ENCODE measurements at places on chromosomes 4 and X. TPM values are rescaled to one million over a fixed set of nuclear protein-coding genes. Genes with fewer than 3 reads are reported as not detected.

AMOT gene
- 3.3 TPM for polyA plus RNA-seq

ZNF330 gene
- 32.4 TPM for polyA plus RNA-seq

GABRQ gene
- polyA plus RNA-seq: not detected

AMMECR1 gene
- polyA plus RNA-seq: 5.4 TPM

TSPAN7 gene
- polyA plus RNA-seq: not detected

IL9R gene
- polyA plus RNA-seq: 2.5 TPM

MAGEC1 gene
- not detected for polyA plus RNA-seq

F11 gene
- polyA plus RNA-seq: not detected

MAP7D2 gene
- polyA plus RNA-seq: 0.23 TPM
